ENCODE measurements at places on chromosomes 12 and 14. TPM values are rescaled to one million over a fixed set of nuclear protein-coding genes. Genes with fewer than 3 reads are reported as not detected.

The CLEC4C gene
- total RNA-seq, result not detected

The KRT79 gene
- total RNA-seq, result not detected

The PWP1 gene
- 24.6 TPM for total RNA-seq

The SPIC gene
- not detected for total RNA-seq

The RNASE7 gene
- total RNA-seq, result not detected

The NPFF gene
- total RNA-seq, result not detected

The KCNK10 gene
- not detected for total RNA-seq

The TAS2R14 gene
- 5.5 TPM for total RNA-seq

The KRT71 gene
- total RNA-seq, result not detected

The TAS2R8 gene
- not detected for total RNA-seq

The CDKN3 gene
- total RNA-seq, result 3.4 TPM

The LRRC10 gene
- not detected for total RNA-seq

The HVCN1 gene
- 8.5 TPM for total RNA-seq

The PTGDR gene
- total RNA-seq, result 4.5 TPM

The CD163L1 gene
- total RNA-seq, result 7.7 TPM

The TNS2 gene
- 218 TPM for total RNA-seq

The SLIRP gene
- total RNA-seq, result 87.4 TPM

The SIX6 gene
- not detected for total RNA-seq

The RTL1 gene
- total RNA-seq, result not detected

The RFLNA gene
- 1.2 TPM for total RNA-seq

The TPPP2 gene
- not detected for total RNA-seq

The CYP46A1 gene
- 1.3 TPM for total RNA-seq

The DTX3 gene
- total RNA-seq, result 35.6 TPM

The LHX5 gene
- total RNA-seq, result not detected

The RPS26 gene
- total RNA-seq, result 33.2 TPM

The LETMD1 gene
- total RNA-seq, result 32.1 TPM

The STAB2 gene
- 0.46 TPM for total RNA-seq

The TMEM121 gene
- 2.2 TPM for total RNA-seq

The FOXA1 gene
- 0.23 TPM for total RNA-seq

The PPP1R36 gene
- 0.65 TPM for total RNA-seq

The FIGNL2 gene
- 1.0 TPM for total RNA-seq

The DIABLO gene
- total RNA-seq, result 26.2 TPM

The DPPA3 gene
- total RNA-seq, result not detected

The TSPAN19 gene
- total RNA-seq, result not detected

The SLC8A3 gene
- total RNA-seq, result 0.46 TPM

The CCDC177 gene
- not detected for total RNA-seq

All from posterior vena cava (tissue), 2 donors.